GM12865 (cell line): ENCODE measurements at places on chromosomes 4 and X.

- DNase-seq, result no peak
Observed at GRCh38 chrX:47456080-47456479, 26.9 kb downstream of the ZNF41 start.

DNA sequence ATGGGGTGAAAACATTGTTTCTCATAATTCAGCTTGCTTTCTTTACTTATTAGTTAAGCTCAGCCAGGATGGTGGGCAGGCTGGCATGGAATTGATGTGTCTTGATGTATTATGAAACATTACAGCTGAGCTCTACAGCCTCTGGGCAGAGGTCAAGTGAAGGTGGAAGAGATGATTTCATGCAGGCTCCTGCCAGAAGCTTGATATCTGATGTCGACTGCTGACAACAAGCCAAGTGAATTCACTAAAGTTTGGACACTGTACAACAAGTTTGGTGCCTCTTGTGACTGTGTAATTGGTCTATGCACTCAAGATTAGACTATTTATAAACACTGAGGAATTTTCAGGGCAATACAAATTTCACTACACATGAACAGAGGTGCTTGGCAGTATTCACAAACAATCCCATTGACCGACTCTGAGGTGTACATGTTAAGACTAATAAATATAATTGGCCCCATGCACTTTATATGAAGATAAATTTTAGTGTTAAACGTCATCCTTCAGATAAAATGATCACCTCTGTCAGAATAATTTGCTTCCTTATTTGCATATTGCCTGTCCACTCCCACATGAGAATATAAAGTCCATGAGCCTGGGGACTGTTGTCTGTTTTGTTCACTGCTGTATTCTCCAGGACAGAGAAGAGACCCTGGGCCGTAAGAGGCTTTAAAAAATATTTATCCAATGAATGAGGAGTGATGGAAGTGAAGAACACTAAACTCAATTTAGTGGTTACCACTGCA lies 612.2 kb downstream of the IQCM start:
- DNase-seq, result no peak

- DNase-seq, result no peak
Observed at GRCh38 chr4:11166034-11166433, 262.7 kb downstream of the HS3ST1 start.

GRCh38 chr4:113050837-113051236 lies 1.4 kb downstream of the ANK2 start:
- no peak for DNase-seq

DNA sequence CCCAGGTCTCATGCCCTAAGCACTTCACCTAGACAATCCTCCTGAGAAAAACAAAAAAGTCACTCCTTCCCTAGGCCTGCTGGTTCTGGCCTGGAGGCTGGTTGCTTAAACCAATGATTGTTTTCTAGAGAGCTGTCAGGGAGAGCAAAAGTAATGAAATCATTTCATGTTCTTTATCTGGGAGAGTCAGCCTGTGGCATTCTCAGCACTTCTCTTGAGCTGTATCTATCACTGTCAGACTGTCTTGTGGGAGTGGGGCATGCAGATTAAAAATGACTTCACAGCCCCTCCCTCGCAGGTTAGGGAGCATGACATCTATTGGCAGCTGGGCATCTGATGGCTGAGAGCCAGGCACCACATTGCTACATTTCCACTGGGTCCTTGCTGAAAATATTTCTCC lies 20.4 kb upstream of the TMEM154 start:
- no peak for DNase-seq

- no peak for DNase-seq
Observed at GRCh38 chr4:11904117-11904535, 475.4 kb upstream of the HS3ST1 start.

DNA sequence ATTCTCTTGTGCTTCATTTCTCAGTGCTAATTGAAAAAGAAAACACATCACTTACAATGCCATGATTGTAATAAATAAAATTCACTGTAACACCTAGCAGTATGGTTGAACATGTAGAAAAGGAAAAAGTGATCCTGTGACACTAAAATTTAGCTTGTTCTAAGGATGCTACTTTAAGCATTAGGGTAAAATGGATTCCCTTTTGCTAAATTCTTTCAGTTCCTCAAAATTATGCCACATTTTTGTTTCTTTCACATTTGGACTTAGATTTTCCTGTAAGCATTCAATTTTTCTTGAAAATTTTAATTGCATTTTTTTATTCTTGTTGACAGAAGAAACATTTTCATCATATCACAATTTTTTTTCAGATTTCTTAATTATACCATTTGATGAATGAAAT lies 19.4 kb downstream of the TET2 start:
- no peak for DNase-seq

DNA sequence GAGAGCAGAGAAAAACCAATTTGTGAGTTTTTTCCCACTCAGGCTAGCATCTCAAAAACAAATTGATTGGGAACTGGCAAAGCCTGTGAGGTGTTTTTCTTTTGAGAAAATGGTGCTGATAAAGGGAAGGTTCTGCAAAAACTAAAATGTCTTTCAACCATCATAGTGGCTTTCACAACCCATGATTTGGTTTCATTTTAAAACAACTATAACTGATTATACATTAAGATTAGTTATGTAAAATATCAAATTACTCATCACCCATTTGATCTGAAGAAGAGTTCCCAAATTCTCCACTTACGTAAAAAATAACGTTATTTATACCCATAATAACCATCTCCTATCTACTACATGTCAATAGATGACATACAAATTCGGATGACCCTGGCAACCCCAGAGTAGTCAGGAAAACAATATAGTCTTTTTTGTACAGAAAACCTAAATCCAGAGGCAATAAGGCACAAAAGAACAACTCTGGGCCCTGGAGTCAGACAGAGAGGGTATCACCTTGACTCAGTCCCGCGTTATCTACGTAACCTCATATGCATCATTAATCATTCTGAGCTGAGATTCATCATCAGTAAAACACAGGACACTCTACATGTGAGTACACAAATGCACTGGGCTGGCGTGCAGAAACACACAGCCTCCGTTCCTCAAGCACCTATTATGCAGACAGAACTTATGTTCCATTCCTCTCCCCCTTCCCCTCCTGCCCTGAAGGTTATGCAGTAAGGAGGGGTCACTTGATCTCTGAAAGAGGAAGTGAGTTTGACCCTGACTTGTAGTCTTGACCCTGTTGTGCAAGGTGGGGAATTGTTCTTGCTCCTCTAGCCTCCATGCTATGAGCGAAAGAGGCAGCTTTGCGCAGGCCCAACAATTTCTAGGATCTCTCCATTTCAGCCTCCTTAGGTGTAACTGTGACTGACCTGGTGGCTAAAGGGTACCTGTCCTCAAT lies 82.2 kb downstream of the SLC9A7 start:
- no peak for DNase-seq

DNA sequence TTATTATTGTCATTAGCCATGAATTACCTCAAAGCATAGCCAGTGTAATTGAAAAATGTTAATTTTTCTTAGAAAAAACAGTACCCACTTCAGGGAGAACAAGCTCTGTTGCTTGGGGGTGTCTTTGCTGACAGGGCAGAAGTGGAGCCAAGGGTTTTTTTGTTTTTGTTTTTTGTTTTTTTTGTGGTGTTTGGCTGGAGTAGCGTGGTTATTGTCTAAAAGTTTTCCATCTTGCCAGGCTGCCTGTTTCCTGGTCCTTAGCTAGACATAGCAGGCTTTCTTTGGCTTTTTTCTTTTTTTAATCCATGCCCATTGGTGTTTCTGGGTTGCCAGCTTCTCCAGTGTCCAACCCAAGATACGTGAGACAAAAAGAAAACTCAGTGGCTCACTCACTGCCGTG lies 61.5 kb downstream of the CASP3 start:
- no peak for DNase-seq

- DNase-seq, result no peak
Observed at GRCh38 chr4:150127757-150128156, 49.5 kb downstream of the DCLK2 start.
